ENCODE measurements at places on chromosomes 11 and 22.
A peak's percentile ranks its signal among the peaks of the same experiment; 100 is the strongest.

GRCh38 chr11:30364139-30364836, 41.4 kb downstream of the ARL14EP start:
- DNase-seq = no peak

GRCh38 chr11:114562166-114562916, 2.7 kb upstream of the NXPE1 start:
- no peak for DNase-seq

DNA sequence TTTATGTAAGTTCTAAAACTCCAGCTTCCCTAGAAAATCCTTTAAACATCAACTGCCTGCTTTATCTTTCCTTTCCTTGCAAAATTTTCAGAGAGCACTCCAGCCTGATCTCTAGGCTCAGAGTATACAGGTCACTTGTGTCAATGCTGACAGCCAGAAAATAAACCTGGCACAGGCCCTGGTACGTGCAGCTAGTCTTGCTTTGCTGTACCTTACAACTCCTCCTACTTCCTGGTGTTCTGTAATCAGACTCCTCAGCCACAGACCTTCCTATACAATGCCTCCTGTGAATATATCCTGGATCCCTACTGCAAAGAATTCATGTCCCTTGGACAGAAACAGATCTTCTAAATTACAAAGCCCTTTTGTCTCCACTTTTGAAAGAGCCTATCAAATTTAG, 24.2 kb upstream of the TMEM123 start:
- DNase-seq = no peak

DNA sequence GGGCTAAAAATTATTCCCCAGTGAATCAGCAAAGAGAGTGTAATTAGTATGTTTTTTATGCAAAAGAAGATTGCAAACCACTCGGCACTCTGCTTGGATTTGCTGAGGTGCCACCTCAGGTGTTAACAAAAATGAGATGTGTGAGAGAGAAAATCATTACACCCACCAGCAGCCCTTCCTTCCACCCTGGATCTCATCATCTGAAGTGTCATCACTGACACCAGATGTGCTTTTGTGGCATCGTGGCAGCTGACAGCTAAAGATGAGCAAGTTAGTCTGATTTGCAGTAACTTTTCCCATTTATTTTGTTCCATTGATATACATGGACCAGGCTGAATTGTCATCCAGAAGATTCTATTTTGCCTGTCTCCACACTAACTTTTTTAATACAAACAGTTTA, 44.6 kb upstream of the PAK1 start:
- DNase-seq = no peak

GRCh38 chr22:22935546-22936157, 48.0 kb downstream of the IGLL5 start:
- DNase-seq = no peak

DNA sequence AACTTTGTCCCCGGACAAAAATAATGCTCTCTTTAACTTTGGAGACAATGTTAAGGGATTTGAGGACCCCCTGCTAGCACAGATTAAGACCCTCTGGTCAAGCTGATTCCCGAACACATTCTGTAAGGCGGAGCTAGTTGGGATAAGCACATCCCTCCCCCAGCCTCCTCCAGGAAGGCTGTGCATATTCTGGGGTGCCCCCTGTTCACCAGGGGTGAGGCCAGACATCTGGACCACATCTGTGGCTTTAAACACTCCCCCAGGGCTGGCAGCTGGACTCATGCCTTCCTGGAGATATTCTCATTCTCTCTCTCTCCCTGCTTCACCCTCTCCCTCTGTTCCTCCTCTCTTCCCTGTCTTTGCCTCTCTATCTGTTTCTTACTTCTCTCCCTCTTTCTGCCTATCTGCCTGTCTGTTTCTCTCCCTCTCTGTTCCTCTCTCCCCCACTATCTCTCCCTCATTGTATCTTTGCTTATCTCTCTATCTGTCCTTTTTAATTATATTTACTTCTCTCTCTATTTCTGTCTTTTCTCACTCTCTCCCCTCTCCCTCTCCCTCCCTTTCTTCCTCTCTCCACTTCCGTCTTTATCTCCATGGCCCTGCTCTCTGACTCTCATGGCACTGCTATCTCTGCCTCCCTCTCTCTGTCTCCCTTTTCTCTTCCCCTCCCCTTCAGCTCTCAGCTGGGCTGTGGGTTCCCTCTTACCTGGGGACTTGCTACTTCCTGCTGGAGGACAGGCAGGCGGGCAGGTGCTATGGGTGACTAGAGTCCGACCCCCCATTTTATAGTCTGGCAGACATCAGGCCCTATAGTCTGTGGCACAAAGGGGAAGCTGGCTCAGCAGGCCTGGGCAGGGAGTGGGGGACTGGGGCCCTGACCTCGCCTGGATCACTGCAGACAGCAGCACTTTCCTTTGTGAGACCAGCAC, at the start of gene CRYBB1:
CRYBB1 (minus strand) TSS at position 757 of the 929 bp plus-strand sequence. CDS start 1,708 bp downstream, outside the sequence.
- DNase-seq = no peak

DNA sequence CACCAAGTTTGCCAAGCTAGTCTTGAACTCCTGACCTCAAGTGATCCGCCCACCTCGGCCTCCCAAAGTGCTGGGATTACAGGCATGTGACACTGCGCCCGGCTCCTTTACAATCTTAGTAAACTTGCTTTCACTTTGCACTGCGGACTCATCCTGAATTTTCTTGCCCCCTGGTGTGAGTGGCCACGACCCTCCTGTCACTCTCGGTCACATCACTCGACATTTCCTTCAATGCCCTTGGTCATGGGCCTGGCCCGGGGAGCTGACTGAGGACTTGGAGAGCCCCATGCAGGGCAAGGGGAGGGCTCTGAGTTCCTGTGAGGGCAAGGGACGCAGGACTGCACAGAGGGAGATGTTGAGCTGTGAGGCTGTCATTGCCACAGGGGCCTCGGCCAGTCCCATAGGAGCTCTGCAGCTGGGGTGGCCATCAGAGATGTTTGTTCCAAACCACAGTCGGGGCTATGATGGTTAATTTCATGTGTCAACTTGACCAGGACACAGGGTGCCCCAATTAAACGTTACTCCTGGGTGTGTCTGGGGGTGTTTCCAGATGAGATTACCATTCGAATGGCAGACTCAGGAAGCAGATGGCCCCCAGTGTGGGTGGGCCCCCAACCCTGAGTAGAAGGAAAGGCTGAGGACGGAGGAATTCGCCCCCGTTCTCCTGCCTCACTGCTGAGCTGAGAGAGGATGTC, 21.2 kb downstream of the A4GALT start:
- DNase-seq = no peak

DNA sequence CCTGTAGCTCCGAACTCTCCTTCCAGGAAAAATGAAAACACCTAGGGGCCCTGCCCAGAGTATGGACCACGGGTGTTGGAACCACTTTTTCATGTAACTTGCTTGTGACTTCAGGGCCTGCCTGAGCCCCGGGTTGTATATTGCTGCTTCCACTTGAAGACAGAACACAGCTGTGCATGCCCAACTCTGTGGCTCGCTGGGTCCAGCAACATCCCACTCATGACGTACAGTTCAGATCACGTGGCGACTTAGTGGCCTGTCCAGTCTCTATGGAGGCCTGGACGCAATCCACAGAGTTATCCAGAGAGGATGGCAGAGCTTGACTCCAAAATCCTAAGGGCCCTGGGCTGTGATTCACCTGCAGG, 6.8 kb downstream of the C11orf21 start:
- DNase-seq = no peak

DNA sequence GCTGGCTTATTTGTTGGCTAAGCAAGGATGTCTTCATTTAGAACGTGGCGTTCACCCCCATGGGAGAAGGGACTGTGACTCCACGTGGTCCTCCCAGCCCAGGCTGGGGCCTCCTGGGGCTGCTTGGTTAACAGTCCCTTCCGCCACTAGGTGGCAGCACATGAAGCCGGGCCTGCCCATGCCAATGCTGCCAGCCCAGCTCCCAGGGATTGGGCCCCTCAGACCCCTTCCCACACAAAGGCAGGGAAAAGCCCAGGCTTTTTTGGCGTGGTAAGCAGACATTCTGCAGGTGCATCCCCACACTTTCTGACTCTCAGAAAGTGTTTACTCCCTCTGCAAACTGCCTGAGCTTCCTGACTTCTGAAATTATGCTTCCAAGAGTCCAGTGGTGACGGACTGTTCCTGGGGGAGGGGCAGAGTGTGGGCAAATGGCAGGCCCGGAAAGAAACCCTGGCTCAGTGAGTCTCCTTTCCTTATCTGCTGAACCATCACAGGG, 3.1 kb downstream of the CBX6 start:
- DNase-seq = peak; percentile 79

DNA sequence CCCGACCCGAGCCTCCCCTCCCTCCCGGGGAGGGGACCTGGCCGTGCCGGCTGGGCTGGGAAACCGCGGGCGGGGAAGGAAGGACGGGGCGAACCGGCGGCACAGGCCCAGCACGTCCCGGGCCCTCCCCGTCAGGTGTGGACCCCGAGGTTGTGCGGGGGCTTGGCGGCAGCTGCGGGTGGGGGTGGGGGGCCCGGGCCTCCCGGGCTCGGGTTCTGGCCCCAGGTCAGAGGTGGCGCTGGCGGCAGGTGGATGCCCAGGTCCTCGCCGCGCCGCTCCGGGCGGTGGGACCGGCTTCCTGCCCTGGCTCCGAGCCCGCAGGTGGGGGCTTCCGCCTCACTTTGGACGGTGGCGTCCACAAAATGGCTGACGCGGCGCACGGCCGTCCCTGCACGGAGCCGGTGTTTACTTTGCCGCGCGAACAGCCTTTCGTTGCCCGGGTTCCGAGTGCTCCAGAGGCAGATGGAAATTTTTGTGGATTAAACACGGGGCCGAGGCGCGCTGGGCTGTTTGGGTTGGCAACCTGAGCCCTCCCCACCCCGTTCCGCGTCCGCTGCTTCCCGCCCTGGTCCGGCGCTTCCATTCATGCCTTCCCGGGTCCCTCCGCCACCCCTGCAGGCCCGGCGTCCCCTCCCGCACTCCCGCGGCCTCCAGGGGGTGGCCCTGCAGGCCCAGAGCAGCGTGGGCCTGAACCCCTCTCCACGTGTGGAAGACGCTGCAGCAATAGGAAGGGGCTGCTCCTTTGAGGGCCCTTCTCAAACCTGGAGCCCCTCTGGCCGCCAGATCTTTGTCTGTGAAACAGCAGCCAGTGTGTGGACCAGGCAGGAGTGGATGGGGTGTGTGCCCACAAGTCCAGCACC, 92.0 kb upstream of the KCNQ1OT1 start:
- DNase-seq = peak; percentile 48

DNA sequence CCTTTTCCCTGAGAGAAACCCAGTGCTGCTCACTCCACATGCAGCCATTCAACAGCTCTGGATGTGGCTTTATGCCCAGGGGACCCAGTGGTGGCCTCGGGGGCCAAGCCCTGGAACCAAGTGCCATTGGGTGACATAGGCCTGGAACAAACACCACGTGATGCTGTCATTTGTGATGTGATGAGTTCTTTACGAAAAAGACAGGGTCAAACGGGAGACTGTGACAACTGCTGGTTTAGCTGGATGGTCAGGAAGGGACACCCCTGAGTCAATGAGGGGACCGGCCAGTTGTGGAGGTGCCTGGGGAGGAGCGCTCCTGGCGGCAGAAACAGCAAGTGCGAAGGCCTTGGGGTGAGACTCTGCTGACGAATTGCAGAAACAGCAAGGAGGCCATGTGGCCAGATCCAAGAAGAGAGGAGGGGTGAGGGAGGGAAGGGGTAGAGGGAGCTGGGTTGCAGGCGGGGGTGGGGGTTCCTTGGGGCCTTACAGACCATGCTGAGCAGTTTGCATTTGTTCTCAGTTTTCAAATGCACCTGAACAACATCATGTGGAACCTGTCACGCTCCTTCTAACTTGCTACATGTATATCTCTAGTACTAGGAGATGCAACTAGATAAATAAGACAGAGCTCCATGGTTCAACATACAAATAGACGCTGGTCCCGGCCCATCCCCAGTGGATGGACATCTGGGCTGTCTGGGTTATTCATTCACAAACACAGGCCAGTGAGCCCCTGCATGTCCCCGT, 56.1 kb downstream of the IGLL5 start:
- DNase-seq = no peak

DNA sequence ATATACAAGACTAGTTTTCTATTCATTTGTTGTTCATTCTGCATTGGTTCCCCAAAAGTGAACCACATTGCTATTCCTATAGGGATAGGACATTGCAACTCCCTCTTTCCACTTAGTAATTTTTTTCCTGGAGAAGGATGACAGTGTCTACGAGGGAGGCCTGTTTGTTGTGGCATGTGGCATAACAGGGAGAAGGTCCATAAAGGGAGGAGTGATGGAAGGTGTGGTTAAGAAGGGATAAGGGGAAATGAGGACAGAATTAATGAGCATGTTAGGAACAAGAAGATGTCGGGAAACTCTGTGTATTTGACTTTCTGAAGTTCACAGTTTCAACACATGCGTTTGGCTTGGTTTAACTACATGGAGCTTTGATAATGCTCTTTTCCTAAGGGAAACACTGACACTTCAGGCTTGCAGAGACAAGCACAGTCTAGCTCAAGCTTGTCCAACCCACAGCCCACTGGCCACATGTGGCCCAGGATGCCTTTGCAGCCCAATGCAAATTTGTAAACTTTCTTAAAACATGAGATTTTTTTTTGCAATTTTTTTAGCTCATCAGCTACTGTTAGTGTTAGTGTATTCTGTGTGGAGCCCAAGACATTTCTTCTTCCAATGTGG, 149.7 kb downstream of the TRPC6 start:
- DNase-seq = no peak

DNA sequence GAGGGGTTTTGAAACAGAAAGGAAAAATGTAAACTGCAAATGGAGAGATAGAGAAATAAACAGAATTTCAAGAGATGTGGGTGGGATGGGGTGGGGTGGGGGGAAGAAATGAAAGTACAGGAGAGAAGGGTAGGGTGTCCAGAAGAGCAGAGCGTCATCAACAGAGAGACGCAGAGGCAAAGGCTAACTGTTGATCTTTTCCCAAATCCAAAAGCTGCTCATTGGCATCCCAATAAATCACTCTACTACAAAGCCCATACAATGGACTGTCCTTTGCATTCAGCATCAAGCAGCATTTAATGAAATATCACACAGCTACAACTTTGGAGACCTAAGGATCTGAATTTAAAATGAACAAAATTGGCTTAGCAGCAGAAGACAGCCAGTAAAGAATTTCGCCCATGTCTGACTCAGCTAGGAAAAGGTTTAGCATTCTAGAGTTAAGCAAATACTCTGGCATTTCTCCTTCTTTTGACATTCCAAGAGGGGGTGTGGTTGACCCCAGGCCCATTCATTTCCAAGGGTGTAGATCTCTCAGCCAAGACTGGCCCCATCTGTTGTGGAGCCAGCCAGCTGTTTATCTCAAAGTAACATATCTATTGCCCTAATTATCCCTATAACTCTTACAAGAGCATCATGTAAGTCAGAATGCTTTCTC, 1.5 kb downstream of the RAB30 start:
- DNase-seq = no peak

Measured in activated naive CD4-positive, alpha-beta T cell (primary cell).